KBM-7 (cell line): ENCODE measurements at places on chromosomes 1 and 21.

DNA sequence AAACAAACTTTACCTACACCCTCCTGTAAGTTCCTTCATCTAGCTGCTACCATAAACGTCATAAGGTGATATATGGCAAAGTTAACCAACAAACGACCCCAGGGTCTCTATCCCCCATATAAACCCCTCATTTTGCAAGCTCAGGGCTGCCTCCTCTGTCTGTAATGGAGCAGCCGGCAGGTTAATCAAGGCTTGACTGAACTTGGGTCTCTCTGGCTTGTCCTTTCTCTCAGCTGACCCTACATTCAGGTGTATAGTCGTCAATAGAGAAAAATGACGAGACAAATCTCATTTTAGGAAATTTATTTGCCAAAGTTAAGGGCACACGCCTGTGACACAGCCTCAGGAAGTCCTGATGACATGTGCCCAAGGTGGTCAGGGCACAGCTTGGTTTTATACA lies 67.4 kb downstream of the WDR4 start:
- DNase-seq = no peak

DNA sequence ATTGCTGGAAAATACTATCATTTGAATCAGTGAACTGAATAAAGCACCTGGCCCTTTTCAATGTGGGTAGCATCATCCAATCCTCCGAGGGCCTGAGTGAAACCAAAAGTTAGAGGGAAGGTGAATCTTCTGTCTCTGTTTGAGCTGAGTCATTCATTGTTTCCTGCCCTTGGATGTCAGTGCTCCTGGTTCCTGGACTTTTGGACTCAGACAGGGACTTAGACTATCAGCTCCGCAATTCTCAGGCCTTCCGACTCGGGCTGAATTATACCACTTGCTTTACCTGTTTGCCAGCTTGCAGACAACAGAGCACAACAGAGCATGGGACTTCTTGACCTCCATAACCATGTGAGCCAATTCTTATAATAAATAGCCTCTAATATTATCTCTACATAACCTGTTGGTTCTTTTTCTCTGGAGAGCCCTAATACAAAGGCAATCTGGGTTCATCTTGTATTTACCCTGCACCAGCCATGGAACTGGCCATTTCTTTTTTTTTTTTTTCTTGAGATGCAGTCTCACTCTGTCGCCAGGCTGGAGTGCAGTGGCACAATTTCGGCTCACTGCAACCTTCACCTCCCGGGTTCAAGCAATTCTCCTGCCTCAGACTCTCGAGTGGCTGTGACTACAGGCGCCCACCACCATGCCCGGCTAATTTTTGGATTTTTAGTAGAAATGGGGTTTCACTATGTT lies 19.2 kb upstream of the VASH2 start:
- no peak for DNase-seq

- DNase-seq = no peak
Observed at GRCh38 chr1:11767922-11768704, 6.1 kb downstream of the C1orf167 start.

GRCh38 chr1:174445817-174446216 lies 1.9 kb upstream of the GPR52 start:
- DNase-seq = no peak

GRCh38 chr1:33399375-33399774 lies 31.5 kb downstream of the PHC2 start:
- no peak for DNase-seq

GRCh38 chr21:45162809-45163208 lies 88.4 kb downstream of the ADARB1 start:
- no peak for DNase-seq

- DNase-seq = no peak
Observed at GRCh38 chr1:203167026-203167912, 8.4 kb downstream of the MYBPH start.

- DNase-seq = no peak
Observed at GRCh38 chr1:246161626-246162025, 345.5 kb downstream of the SMYD3 start.

DNA sequence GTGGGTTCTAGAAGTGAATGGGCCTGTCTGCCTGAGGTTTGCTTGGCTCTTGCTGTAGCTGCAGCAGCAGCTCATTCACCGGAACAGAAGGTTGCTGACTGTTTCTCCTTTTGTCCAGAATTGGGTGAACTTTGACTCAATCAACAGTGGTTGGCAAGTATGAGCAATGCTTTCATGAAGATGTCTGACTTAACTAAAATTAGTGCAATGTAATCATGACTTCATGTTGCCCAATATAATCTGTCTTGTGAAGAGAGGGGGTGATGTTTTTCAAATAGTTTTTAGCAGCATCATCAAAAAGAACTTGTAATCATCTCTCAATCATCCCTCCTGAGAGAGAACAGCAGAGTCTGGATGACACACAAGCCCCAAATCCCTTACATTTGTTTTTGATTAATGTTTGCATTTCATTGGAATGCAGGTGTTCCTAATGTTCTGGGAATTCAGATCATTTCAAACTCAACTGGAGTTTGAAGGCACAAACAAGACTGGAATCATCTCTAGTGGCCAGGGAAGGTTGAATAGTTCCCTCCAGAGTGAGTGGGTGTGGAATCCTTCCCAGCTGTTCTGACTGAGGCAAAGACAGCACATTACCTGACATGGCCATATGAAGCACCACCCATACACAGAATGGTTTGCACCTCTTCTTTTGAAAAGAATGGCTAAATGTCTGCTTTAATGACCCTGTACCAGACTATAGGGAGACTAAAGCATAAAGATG lies 82.9 kb downstream of the HLX start:
- DNase-seq = no peak

GRCh38 chr1:27556781-27557595 lies 47.0 kb downstream of the AHDC1 start:
- peak; percentile 80 for DNase-seq
